ENCODE measurements at places on chromosomes 3 and 15.

DNA sequence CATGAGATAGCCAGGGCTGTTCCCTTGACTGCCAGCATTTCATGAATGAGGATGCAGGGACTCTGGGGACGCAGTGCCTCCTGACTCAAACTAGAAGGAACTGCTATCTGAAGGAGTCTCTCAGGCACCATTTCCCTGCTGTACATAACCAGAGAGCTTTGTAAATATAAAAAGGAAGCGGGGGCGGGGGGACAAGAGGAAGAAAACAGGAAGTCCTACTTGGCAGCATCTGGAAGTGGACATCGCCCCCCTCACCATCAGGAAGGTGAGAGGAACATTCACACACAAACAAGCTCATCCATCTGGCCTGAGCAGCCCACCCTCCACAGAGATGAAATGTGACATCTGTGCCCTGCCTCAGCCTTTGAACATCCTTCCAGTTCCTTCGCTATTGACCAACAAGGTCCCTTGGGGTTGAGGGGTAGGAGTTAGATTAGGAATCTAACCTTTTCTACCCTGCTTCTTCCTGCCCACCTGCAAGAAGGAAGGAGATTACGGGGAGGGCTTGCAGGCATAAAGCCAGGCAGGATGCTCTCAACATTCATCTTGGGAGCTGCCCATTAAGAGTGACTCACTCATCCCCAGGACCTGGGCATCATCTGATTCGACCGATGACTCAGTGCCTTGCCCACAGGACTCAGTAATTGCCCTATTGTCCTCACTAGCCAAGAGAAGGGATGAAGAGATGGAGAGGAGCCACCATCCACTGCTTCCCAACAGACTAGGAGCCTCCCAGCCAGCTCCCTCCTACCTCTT lies 31.9 kb downstream of the SH3BP5 start:
- no peak for DNase-seq

GRCh38 chr3:80238606-80239005 lies 470.8 kb upstream of the ROBO1 start:
- DNase-seq: no peak

- DNase-seq: peak; percentile 87
Observed at GRCh38 chr15:45522328-45523165, at the start of gene SLC30A4. TSS of gene SLC30A4 (minus strand) at chr15:45522755. CDS start at chr15:45522354, 401 bp downstream.

GRCh38 chr15:63626955-63627354 lies 29.8 kb downstream of the FBXL22 start:
- DNase-seq: no peak

- no peak for DNase-seq
Observed at GRCh38 chr3:69116897-69117296, 5.5 kb downstream of the LMOD3 start.

DNA sequence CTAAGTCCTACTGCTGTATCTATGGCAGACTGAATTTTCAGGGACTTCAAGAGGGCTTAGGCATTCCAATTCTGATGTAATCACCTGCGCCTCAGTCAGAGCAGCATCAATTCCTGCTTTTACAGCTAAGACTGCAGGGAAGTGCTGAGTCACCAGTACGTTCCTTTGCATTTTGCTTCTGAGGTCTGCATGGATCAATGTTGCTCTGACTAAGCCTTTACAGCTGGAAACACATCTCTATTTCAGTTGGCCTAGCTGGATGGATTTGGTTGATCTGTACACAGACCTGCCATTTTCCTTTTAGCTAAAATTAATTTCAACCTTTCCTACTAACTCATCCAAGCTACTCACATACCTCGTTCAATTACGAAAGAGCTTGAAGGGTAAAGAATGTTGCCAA lies 51.3 kb downstream of the ETV5 start:
- no peak for DNase-seq

DNA sequence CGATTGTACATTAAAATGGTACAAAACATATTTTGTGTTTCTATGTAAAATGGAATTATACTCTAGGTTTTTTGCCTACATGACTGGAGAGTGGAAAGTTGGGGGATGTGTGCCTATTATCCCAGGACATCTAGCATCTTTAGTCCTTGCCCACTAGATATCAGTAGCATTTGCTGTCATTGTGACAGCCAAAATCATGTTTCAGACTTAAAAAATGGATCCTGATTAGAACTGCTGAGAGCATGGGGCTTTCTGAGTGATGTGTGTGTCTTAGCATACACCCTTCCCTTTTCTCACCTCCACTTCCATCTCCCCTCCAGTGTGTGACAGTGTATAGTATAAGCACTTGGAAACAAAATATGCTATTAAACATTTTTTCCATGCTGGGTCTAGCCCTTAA lies 13.3 kb downstream of the ARMC8 start:
- DNase-seq: no peak

DNA sequence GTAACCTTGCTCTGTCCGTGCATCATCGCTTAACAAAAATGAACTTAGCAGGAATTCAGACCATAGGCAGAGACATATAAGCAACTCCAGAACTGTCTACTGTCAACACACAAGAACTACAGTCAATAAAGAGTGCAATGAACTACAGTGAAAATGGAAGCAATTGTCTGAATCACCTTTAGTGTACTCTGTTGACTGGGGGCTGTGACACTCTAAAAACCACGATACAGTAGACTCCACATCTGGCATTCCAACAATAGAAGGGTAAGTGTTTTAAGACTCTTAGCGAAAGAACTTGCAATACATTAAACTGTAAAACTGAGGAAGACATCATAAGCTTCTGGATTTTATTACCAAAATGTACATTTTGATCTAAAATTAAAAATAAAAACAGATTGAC lies 347.3 kb downstream of the ZBTB20 start:
- DNase-seq: no peak

GRCh38 chr15:93523481-93523880 lies 434.5 kb upstream of the RGMA start:
- DNase-seq: no peak

DNA sequence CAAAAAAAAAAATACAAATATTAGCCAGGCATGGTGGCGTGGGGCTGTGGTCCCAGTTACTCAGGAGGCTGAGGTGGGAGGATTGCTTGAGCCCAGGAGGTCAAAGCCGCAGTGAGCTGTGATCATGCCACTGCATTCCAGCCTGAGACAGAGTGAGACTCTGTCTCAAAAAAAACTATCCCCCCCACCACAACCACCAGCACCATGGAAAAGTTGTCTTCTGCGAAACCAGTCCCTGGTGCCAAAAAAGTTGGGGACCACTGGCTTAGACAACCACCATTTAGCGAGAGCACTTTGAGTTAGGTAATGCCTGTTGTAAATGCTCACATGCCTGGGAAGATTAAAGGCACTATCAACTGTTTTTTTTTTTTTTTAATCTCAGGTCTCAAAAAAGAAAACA lies 15.4 kb downstream of the ARHGAP31 start:
- DNase-seq: no peak

DNA sequence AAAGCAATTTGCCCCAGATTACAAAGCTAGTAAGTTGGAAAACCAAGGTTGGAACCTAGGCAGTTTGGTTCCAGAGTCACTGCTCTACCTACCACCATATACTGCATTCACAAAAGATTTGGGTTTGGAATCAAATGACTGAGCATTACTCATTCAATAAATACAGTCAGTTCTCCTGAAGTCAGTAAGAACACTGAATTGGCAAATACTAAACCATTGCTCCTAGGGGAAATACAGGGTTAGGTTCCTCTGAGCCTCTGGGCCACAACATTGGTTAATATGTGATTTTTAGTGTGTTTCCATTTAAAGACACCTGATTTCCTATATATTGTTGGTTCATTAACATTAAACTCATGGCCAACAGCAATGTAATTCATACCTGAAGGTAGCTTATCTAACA lies 2.1 kb upstream of the EIF5A2 start:
- no peak for DNase-seq

DNA sequence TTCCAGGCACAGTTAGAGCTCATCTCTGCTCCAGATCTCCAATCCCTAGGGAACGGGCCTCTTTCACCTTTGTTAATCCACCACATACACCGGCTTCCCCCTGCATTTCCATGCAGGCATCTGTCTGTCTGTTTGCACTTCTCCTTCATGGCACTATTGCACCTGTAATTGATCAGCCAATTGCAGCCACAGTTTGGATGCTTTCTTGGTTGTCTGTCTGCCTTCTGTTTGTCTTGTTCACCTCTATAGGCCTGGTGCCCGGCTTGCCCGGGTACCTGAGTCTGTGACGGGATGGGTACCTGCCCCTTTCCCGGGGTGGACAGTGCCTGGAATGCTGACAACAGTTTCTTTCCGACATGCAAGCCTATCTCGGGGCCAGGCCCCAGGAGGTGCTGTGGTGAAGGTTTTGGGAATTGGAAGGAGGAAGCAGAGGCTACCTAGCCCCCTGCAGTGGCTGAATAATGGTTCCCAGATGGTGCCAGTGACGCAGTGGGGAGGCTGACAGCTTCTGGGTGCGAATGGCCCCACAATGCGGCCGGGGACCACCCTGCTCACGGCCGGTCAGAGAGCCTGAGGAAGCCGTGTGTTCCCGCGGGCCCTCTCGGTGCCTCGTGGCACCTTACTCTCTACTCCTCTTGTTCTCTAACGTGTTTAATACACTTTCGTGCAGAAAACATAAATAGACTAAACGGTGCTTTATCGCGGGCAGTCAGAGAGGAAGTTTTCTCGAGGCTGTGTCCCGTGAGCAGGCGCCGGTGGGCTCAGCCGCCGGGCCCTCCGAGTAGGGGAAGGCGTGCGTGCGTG lies 31.3 kb upstream of the RAB6B start:
- no peak for DNase-seq

DNA sequence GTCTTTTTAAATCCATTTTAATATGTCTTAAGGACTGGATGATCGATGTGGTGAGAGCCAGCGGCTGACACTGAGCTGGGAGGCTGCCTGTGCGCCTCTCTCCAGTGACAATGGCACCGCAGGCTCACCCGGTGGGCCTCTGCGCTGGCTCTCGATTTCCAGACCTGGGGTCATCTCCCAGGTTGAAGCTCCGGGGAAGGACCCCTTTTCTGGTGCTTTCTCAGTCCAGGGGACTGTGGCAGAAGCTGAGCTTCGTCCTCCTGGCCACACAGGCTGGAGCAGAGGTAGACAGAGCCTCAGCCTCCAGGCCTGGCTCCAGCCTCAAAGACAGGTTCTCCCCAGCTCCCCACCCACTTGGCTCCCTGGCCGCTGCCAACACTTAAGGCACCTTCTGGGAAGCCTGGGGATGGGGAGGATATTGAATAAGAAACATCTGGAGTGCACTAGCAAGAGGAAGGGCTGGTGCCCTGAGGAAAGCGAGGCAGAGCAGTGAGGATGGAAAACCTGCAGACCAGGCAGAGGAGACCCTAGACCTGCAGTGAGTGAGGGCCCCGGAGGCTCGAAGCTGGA lies 154.2 kb upstream of the SMAD3 start:
- no peak for DNase-seq

DNA sequence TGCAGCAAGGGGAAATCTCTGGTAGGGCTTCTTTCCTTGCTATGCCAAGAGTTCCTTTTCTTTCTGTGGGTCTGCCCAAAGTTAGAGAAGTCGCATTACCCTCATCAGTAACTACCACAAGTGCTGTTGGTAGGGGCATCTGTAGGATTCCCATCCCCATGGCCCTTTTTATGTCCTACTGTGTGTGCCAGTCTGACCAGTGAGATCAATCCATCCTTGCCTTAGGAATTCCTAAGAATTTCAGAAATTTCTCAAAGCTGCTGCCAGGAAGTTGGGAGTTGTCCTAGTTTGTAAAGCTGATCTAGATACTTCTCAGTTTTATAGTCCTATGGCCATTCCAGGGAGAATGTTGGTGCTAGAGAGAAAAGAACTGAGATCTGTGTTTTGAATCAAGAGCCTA lies 36.5 kb downstream of the SH3GL3 start:
- no peak for DNase-seq

GRCh38 chr3:171986757-171987518 lies 52.4 kb upstream of the FNDC3B start:
- no peak for DNase-seq

DNA sequence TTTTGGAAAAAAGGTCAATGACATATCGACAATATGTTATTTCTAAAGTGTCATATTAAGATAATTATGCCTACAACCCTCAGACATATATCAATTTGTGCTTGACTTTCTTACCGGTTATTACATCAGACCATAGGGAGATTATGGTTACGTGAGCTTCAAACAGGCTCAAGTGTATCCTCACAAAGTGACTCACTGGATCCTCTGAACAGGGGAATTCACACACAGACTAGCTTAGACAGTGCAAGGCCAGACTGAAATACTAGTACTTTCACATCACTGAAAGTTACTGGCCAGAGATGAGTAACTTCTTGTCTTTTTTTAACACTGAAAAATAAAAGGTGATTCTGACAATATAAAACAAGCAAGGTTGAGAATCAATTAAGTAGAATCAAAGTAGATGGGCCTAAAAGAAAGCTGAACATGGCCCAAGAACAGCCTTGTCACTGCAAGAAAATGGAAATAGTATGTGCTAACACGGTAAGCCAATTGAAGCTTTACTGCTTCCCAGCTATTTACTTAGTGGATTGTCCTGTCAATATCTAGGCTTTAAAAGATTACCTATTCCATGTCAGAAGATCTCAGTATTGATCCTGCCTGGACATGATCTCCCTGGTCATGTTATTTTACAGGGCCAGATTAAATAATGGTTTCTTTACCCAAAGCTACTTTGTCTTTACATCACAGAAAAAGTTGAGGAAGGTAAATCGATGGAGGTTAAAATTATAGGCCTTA lies 848.6 kb downstream of the ROBO1 start:
- no peak for DNase-seq

DNA sequence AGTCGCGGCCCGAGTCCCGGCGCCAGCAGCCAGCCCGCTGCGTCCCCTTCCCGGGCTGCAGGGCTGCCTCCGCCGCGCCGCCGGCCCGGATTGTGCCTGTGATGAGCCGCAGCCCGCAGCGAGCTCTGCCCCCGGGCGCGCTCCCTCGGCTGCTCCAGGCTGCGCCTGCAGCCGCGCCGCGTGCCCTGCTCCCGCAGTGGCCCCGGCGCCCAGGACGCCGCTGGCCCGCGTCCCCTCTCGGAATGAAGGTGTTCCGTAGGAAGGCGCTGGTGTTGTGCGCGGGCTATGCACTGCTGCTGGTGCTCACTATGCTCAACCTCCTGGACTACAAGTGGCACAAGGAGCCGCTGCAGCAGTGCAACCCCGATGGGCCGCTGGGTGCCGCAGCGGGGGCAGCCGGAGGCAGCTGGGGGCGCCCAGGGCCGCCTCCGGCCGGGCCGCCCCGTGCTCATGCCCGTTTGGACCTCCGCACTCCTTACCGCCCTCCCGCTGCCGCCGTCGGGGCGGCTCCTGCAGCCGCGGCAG lies 1.2 kb downstream of the CHST2 start:
- DNase-seq: peak; percentile 76

DNA sequence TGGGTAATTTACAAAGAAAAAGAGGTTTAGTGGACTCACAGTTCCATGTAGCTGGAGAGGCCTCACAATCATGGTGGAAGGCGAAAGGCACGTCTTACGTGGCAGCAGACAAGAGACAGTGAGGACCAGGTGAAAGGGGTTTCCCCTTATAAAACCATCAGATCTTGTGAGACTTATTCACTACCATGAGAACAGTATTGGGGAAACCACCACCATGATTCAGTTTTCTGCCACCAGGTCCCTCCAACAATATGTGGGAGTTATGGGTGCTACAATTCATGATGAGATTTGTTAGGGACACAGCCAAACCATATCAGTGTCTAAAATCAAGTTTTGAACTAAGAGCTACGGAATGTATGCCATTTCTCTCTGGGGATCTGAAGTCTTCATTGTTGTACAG lies 354.8 kb upstream of the C2CD4B start:
- no peak for DNase-seq
